ENCODE measurements at places on chromosomes 5 and 9.
A peak's percentile ranks its signal among the peaks of the same experiment; 100 is the strongest.

GRCh38 chr9:2743937-2744529, 26.7 kb downstream of the KCNV2 start:
- DNase-seq = no peak

DNA sequence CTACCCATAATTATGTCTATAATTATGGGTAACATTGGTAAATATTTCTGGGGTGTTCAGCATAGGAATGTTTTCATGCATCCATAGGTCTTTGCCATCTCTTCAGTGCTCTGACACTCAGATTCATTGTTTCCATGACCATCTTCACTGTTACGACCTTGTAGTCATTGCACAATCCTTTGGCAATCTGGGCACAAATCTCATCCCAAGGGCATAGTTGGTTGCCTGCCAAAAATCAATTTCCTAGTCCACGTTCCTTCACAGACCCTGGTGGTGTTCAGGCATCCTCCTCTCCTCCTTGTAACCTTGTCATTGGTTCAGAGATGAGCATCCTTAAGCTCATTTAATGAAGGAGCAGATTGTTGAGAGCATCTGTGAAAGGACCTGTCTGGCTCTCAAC, 1400.7 kb downstream of the CDH12 start:
- DNase-seq = no peak

- DNase-seq = no peak
Observed at GRCh38 chr5:9356351-9356825, 189.5 kb downstream of the SEMA5A start.

DNA sequence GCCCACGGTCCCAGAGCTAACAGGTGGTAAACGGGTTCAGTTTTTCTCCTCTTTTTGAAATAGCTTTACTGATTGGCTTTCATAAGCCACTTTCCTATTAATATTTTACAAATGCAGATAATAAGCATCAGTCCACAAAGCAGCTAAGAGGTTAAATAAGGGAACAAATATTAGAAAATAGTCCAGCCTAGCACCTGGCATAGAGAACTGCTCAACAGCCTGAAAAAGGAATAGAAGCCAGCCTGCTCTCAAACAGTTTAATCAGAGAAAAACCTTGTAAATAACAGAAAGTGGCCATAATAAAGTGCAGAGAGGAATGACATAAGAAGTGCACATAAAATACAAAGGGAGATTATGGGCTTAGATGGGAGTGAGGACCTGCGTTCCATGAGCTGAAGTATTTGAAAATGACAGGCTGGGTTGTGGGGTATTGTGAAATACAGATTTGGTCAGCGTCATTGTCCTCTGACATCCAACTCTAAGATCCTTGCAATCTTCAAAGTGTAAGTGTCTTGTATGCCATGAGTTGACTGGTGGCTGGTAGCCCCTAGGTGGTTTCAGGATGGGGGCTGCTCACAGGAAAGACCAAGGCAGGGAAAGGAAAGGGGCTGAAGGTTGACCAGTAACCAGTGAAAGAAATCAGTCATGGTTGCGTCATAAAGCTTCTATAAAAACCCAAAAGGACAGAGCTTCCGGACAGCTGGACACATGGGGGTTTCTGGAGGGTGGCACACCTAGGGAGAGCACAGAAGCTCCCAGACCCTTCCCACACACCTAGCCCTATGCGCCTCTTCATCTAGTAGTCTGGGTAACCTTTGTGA, 32.4 kb downstream of the MYO10 start:
- DNase-seq = no peak

- no peak for DNase-seq
Observed at GRCh38 chr5:150429410-150429873, 16.7 kb upstream of the CD74 start.

DNA sequence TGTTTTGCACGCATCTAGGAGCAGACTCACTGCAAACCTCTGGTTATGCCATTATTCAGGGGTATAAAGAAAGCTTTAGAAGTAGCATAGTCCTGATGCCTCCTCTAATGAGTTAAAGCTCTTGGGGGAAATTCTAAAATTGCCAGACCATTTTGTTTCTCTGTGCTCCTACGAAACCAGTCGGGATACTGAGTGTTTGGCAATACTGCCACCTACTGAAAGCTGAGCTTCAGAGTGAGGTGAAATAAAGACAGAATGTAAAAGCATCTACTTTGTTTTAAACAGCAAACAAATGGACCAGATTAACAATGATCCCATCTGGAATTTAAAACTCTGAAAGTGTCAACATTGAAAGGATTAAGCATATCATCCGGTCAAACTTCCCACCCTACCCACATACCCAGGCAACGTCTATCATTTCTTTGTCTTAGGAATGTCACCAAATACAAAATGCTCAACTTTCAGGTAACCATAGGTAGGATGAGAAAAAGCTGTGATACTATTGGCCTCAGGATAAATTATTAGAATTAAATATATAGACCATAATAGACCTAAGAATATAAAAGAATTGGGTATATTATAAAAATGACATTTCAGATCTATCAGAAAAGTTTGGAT, 77.8 kb upstream of the SHISAL2B start:
- DNase-seq = peak; percentile 34

DNA sequence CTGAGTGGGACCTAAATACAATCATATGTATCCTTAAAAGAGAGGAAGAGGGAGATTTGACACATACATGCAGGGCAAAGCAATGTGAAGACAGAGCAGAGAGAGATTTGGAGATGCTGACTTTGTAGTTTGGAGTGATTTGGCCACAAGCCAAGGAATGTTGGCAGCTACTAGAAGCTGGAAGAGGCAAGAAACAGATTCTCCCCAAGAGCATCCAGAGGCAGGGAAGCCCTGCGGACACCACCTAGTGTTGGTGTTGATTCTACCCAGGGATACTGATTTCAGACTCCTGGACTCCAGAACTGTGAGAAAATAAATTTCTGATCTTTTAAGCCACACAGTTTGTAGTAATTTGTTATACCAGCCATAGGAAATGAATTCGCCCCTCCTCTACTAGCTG, 64.9 kb upstream of the OSMR start:
- DNase-seq = peak; percentile 85

DNA sequence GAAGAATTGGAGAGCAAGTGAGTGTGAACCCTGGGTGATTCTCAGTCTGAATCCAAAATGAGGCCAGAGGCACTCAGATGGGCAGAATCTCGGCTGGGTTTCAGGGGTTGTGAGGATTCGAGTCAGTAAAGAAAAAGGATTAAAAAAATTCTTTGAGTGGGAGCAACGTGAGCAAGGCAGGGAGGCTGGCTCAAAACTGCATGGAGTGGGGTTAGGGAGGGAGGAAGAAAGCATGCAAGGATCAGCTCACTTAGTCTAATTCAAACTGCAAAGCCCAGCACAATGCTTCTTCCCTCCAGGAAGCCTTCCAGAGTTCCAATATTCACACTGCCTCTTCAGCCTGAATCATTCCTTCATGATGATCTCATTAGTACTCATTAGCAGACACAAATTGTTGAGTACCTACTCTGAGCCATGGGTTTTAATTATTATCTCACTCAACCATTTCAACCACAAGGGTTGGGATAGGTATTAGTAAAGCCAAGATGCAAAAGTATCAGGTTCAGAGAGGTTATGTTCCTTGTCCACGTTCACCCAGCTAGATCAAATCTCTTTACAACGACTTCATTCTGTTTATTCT, 95.8 kb downstream of the BRINP1 start:
- no peak for DNase-seq

DNA sequence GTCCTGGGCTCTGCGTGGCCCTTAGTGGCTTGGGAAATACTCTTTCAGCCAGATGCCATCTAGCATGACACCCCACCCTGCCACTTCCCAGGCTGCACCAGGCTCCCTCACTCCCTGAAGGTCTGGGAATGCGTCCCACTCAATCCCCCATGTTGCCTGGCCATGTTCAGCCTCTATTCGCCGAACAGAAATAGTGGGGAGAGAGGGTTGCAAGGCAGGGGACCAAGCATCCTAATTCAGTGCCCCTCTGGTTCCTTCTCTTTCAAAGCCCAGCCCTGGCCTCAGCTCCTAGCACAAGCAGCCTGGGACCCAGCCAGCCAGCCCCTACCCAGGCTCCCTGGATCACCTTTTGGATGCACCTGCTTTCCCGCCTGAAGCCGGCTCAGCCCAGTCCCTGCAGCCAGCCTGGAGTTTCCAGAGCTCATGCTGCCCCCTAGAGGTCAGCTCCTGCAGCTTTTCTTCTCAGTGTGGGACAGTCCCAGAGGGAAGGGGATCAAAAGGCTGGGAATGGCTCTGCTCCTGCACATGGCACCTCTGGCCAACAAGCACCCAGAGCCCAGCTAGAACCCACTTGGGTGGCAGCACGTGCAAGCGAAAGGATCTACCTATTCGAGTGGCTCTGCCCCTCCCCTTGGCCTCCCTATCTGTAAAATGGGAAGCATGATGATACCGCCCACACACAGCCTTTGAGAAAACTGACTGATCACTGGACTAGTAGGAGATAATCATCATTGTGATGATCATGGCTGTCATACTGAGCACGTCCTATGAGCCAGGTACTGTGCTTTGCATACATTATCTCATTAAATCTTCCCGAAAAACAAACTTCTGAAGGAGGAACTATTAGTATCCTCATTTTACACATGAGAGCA, 48.7 kb upstream of the C5orf58 start:
- DNase-seq = no peak

DNA sequence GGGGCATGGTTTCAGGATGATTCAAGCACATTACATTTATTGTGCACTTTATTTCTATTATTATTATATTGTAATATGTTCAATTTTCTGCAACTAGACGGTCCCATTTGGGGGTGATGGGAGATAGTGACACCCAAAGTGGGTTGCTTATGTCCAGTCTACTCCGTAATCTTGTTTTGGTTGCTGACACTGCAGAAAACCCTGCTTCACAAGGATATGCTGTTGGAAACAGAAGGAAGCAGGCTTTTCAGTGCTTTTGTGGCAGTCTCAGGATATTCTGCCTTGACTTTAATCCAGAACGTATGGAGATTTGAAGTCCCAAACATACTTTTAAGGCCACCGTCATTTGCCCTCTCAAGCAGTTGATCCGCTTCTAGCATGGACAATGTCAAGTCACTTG, 47.5 kb upstream of the LARP1 start:
- DNase-seq = no peak

DNA sequence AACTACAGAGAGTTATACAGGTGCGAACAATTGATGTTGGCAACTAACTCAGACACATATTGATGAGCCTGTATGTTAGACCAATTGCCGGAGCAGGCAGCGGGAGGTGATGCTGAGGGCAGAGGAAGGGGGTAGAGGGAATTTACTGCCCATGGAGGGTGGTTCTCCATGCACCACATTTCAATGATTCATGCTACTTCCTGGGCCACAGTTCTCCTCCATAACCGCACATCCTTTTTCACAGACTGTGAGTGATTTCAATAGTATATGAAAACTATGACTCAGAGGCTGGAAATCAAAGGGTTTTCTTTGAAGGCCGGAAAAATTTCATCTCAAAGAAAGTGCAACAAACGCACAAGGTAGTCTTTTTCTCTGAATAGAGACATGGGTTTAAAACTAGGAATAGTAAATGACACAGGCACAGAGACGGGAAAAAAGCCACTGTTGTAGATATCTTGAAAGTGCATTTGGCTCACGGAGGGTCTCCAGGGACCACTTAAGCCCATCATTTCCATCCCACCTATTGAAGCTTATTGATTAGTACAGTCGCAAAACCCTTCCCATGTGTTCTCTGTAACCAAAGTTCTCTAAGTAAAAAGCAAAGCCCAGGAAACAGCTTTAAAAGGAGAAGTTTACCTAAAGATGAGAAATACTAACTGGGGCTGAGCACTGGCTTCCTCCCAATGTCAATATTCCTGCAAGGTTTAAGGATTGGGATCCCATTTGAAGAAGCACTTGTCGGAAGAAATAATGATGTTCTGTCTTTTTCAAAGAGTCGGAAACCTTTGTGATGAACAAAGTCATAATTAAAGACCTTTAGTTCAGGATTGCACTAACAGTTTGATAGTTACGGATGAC, 28.0 kb upstream of the ADAM19 start:
- DNase-seq = no peak

DNA sequence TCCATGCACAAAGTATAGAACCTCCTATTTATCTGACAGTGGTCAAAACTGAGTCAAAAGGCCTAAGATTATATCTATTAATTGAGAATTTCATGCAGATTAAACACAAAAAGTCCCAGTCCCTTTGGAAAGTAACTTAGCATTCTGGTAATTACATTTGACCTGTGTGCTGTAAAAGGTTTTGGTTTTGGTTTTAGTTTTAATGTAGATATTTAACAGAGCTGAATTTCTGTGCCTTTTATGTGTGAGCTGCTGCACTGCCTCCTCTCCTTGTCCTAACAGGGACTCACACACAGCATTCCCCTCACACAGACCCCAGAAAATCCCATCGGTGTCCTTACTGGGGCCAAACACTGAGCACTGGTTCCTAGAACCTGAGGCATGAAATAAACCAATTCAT, 31.0 kb upstream of the FSD1L start:
- no peak for DNase-seq

GRCh38 chr5:137872466-137872865, 4.8 kb downstream of the MYOT start:
- DNase-seq = no peak

DNA sequence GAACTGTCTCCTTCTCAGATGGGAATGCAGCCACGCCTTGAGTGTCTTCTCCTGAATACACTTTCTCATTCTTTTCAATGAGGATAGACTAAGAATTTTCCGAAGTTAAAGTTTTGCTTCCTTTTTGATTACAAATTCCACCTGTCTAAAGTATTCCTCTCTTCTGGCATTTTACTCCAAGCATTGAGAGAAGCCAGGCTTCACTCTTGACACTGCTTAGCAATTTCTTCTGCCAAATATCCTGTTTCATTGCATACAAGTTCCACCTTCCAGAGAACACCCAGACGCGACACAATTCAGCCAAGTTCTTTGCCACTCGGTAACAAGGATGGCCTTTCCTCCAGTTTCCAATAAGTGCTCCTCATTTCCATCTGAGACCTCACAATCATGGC, 35.6 kb upstream of the COL5A1 start:
- no peak for DNase-seq

- no peak for DNase-seq
Observed at GRCh38 chr5:163585206-163585605, 79.8 kb downstream of the MAT2B start.

- DNase-seq = no peak
Observed at GRCh38 chr5:153594785-153595184, 104.3 kb downstream of the GRIA1 start.

- no peak for DNase-seq
Observed at GRCh38 chr9:121819428-121820231, 168.2 kb downstream of the DAB2IP start.

- no peak for DNase-seq
Observed at GRCh38 chr5:73221161-73221560, 48.2 kb downstream of the TMEM174 start.
